ENCODE measurements at places on chromosomes 6 and 20.

- DNase-seq: no peak
Observed at GRCh38 chr6:163708466-163708865, 293.9 kb downstream of the QKI start.

GRCh38 chr6:159844737-159845645 is 44.9 kb downstream of the PNLDC1 start:
- DNase-seq: no peak

GRCh38 chr6:4613381-4613780 is 162.8 kb upstream of the CDYL start:
- DNase-seq: no peak

- DNase-seq: peak; percentile 39
Observed at GRCh38 chr6:169654598-169655391, 47.0 kb downstream of the WDR27 start.

DNA sequence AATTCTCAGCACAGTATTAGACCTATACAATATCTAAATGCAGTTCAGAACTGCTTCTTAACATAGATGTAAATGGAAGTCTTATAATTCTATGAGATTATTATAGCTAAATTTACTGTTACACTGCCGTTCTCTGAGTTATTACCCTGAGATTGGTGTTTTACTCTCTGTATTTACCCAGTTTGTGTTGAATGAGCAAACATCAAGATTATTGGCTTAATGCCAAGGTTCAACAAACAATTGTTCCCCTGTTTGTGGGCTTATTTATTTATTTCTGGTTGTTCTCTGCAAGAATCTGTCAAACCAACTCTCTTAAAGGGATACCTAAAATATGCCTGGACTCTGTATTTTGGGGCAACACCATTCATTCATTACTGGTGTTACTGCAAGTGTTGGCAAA is 5.2 kb upstream of the STMND1 start:
- no peak for DNase-seq

DNA sequence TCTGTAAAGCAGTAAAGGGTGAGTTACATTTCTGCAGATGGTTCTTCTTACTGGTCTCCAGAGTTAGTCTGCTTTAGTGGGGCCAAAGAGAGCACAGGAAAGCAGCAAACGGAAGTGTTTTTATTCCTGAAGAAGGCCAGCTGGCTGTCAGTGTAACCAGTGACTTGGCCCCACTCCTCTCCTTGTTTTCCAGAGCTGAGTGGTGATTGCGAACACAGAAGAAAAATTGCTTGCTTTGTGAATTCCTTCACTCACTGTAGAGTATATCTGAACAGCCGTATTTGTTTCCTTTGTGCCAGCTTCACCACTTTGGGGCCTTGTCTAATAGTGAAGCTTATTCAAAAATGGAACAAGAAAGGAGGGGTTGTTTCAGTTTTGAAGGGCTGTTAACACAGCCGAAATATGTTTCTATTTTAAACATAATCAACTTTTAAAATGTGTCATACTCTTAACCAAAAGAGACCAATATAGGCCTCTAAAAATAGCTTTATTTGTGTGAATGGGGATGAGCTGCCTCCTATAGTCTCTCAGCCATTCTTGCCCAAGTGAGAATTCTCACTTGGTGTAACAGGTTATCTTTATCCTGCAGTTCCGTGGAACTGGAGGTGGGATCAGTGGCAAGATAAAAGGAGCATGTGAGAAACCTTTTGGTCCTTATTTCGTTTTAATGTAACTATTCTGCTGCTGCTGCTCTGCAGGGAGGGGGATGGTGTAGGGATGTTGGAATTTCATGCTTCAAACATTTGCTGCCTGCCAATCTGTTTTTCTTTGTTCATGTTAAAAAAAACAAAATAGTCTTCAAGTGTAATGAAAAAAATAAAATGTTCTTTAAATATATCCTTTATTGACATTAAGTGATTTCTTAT is 37.8 kb downstream of the ZC2HC1B start:
- DNase-seq: no peak

- DNase-seq: no peak
Observed at GRCh38 chr6:153081914-153082313, 49.2 kb downstream of the RGS17 start.

DNA sequence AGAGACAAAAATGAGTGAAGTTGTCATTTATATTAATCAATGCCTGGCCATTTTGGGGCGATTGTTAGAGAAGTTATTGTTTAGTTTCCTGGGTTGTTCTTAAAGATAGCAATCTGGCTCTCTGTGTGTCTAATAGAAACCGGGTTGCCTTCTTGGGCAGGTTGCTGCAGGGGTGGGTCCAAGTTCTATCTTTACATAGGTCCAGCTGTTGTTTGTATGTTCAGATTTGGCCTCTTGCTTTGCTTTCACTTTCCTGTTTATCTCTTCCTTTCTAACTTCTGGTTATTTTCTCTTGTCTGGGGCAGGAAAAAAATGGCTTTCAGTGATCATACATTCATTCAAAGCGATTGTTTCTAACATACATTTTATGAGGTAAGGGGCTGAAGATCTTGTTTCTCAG is 128.4 kb upstream of the NOX3 start:
- DNase-seq: no peak

- DNase-seq: no peak
Observed at GRCh38 chr6:114421199-114421598, 78.4 kb upstream of the HS3ST5 start.

GRCh38 chr6:25297039-25297441 is 17.9 kb downstream of the CARMIL1 start:
- no peak for DNase-seq

DNA sequence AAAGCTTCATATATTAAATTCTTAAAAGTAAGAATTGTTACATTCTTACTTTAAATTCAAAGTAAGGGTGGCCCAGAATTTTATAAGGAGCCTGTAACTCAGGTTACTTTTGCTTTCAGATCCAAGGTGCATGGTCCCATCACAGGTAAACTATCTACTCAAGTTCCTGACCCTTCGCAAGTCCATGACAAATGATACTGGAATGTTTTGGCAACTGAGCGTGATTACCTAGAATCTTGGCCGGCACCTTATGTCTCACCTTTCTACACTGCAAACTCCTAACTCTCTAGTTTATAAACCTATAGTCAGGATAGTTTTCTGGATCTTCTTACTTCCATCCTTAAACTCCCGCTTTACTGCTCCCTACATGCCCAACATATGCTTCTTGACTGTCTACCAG is 67.9 kb upstream of the HMGN3 start:
- DNase-seq: no peak

DNA sequence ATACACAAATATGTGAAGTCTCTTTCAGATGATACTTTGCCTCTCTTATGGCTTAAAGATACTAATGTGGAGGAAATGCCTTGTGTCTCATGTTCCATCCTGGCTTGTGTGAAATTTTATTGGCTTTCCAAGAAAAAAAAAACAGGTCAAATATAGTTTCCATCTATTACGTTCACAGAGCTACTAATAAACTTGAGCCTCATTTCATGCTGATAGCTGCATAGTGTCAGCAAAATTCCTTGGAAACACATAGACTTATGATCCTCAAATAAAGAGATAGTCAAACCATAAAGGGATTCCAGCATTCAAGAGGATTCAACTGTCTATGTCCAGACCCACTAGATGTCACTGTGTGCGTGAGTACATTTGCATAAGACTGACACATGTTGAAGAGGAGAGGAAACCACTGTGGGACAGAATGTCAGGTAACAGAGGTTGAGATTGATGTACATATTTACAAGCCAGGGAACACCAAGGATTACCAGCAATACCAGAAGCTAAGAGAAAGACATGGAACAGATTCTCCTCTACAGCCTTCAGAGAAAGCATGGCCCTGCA is 266.6 kb downstream of the COL12A1 start:
- no peak for DNase-seq

GRCh38 chr20:63128367-63128766 is 87.6 kb downstream of the YTHDF1 start:
- no peak for DNase-seq

GRCh38 chr6:80477591-80477990 is 371.1 kb downstream of the BCKDHB start:
- DNase-seq: no peak

DNA sequence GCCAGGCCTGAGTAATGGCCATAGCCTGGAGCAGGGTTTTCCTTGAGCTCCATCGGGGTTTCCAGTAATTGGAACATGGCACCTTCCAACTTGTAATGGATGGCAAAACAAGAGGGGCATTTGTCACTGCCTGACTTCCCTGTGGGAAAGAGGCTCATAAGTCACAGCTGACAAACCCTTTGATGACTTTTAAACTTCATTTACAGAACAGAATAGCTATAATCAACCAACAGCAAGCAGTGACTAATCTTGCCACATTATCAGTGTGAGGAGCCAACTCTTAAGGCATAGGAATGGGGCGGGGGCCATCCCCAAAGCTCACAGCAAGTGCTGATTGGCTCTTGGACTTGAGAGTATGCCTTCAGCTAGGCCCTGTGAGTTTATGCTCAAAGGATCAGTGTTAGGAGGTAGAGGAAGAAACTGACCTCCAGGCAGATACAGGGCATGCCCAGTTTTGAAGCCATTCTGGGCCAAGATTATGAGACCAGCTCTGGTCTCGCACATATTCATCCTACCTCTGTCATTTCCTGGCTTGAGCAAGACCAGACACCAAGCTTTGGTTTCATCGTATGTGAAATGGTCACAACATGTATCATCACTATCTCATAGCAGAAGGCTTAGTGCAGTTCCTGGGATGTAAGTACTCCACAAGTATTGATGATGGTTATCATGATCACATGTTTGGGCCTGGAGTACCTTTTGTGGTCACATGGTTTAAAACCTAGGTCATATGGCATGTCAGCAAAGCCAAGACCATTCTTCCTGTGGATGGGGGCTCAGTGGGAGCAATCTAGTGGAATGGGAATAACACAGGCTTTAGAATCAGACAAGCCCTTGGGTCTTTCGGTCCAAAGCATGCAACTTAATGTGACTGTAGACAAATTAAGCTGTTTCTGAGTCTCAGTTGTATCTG is 49.2 kb downstream of the EIF2S2 start:
- DNase-seq: no peak

- DNase-seq: no peak
Observed at GRCh38 chr20:60693496-60694133, 558.4 kb upstream of the CDH4 start.

DNA sequence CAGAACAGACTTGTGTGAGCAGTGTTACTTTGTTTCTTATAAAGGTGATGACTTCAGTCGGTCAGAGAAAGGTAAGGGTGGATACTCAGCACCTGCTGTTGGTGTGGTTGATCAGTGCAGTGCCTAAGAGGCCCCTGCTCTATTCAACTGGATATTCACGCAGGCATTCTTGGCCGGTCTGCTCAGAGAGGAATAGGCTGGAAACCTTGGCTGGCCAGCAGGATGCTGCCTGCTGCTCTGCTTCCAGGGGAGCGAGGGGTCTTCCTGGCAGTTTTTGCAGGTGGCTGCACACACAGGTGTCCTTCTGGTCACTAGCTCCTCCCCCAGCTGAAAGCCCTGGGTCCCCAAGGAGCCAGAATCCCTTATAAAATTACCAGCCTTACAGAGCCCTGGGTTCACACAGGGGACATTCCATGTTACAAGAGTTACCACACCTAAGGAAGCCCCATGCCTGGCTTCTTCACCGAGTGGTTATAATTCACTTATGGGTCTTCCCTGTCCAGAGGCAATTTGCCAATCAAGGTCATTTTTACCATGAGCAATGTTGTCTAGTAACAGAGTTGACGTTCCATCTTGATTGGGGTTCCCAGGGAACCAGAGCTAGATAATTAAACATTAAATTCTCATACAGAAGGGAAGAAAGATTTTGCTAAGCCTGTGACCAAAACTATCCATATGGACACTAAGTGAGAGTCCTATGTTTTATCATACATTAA is 16.4 kb downstream of the SYNJ2 start:
- DNase-seq: no peak

- no peak for DNase-seq
Observed at GRCh38 chr6:50093938-50094272, 44.2 kb upstream of the DEFB112 start.

DNA sequence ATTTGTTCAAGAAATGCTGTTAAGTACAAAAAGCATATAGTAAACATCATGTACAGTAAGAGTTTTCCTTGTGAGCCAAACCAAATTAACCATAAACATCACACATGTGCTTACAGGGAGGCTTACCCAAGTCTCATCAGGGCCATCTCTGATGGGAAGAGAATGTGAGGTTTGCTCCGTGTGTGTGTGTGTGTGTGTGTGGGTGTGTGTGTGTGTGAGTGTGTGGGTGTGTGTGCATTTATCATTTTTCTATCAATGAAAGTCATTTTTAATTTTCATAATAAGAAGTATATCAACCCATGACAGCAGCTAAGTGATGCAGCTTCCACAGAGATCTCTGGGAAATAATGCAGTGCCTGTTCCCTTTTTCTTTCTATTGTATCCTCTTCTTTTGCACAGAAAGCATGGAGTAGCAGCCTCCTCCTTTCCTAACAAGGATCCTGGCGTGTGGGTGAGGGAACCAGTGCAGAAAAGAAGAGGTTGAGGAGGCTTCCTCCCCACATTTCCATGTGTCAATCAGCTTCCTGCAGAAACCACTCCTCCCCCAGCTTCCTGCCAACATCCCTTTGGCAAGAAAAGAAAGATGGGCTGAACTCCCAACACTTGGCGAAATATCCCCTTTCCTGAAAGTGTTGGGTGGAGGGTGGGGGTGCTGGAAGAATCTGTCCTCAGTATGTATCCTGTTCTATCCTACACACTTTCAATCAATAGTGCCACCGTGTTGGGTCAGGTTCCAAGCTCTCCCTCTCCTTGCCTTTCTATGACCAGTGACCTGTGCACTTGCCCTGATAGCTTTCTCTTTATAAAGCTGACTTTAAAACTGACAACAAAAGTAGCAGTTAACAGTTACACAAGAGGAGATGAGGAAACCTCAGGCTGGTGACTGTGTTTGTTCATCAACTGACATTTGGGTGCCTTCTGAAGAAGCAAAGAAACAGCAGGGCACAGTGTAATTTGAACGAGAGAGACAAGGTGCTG is 251.8 kb upstream of the CITED2 start:
- no peak for DNase-seq

DNA sequence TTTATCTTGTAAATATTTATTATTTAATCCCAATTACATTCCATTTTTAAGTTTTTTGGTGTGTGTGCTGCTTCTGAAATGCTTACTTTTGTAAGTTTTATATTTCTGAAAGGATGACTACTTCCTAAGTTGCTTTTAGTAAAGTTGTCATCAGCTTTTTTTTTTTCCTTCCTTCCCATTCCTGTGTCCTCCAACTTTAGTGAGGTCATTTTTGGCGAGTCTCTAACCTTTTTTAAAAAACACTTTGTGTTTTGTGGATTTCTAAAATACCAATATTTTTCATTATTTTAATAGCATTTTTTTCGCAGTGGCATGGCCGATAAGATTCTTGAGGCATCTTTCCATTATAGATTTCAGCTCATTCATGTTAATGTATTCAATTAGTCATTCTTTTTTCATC is 30.9 kb downstream of the FIG4 start:
- DNase-seq: no peak

- no peak for DNase-seq
Observed at GRCh38 chr20:48186447-48186846, 401.2 kb upstream of the SULF2 start.

GRCh38 chr6:41970436-41970846 is 28.8 kb upstream of the CCND3 start:
- no peak for DNase-seq

All from D721Med (cell line).